Thoracic aorta endothelial cell (primary cell): ENCODE measurements at places on chromosomes 12 and 14. TPM values are rescaled to one million over a fixed set of nuclear protein-coding genes. Genes with fewer than 3 reads are reported as not detected.

PPM1A gene
- total RNA-seq = 25.9 and 28.4 TPM in 2 replicates

TROAP gene
- total RNA-seq = 20.1 and 40.5 TPM in 2 replicates

MSRB3 gene
- 44.4 and 58.2 TPM in 2 replicates for total RNA-seq

CHST11 gene
- 9.0 and 11.8 TPM in 2 replicates for total RNA-seq

NGB gene
- not detected in 2 replicates for total RNA-seq

CYP46A1 gene
- under 0.01 and 0.14 TPM in 2 replicates for total RNA-seq

CPNE6 gene
- total RNA-seq = not detected in 2 replicates

MYH6 gene
- total RNA-seq = not detected in 2 replicates

OVCH1 gene
- total RNA-seq = under 0.01 TPM in 2 replicates

RDH12 gene
- not detected in 2 replicates for total RNA-seq

MYBPC1 gene
- not detected in 2 replicates for total RNA-seq

SLC6A13 gene
- not detected in 2 replicates for total RNA-seq

MMP14 gene
- total RNA-seq = 261 and 318 TPM in 2 replicates

EXOC3L4 gene
- not detected in 2 replicates for total RNA-seq

PCK2 gene
- 6.6 and 11.2 TPM in 2 replicates for total RNA-seq

CSRP2 gene
- total RNA-seq = 3.1 and 5.9 TPM in 2 replicates

DPF3 gene
- total RNA-seq = 4.4 and 9.3 TPM in 2 replicates

KCNJ8 gene
- not detected in 2 replicates for total RNA-seq

RIMBP2 gene
- total RNA-seq = not detected in 2 replicates

SYCP3 gene
- total RNA-seq = 0.07 and 0.27 TPM in 2 replicates

C12orf54 gene
- not detected in 2 replicates for total RNA-seq

SMIM41 gene
- total RNA-seq = 0.13 TPM in 1 of 2 replicates, not detected in the other

KRT73 gene
- total RNA-seq = not detected in 2 replicates

SLC8A3 gene
- 0.07 and 0.27 TPM in 2 replicates for total RNA-seq

SLC39A2 gene
- not detected in 2 replicates for total RNA-seq

KLHL33 gene
- total RNA-seq = not detected in 2 replicates

RBP5 gene
- 0.50 TPM in 1 of 2 replicates, not detected in the other for total RNA-seq

FSCB gene
- not detected in 2 replicates for total RNA-seq

GSKIP gene
- total RNA-seq = 39.8 and 56.3 TPM in 2 replicates

RNF212B gene
- total RNA-seq = not detected in 2 replicates

CPSF2 gene
- total RNA-seq = 69.3 and 78.1 TPM in 2 replicates

MPHOSPH9 gene
- total RNA-seq = 69.7 and 92.2 TPM in 2 replicates

CALM1 gene
- total RNA-seq = 967 and 977 TPM in 2 replicates

LMNTD1 gene
- total RNA-seq = not detected in 2 replicates

ERP27 gene
- total RNA-seq = 0.66 and 0.72 TPM in 2 replicates

CFAP73 gene
- total RNA-seq = not detected in 2 replicates
